ENCODE measurements at places on chromosomes 7 and 10.

DNA sequence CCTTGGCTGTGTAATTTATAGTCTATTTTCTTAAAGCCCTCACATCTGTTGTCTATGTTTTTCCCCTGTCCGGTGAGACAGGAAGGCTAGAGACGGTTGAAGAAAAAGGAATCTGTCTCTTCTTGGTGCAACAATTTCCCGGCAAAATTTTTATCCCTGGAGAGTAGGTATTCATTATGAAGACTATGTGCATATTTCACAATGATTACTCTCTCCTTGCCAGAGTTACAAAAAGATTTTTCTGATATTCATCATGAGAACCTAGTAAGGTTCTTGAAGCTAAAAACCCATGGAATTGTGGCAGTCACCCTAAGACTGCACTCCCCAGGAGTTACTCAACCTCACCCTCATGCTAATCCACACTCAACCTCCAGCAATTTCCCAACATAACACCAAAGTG is 55.0 kb upstream of the GHITM start:
- DNase-seq, result no peak

DNA sequence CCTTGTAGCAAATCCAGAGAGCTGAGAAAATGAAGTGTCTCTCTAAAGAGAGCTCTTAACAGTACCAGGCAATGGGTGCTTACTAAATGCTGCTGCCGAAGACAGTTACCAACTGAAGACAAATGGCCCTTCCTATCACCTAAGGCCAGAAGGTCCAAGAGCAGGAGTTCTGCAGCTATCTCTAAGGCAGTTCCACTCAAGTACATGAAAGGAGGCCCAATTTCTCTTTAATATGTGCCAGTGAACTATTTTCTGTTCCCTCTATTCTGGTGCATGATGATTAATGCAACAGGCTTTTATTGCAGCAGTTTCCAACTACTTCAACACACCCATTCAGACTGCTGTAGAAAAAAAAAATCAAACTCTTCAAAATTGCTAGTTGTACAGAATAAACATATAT is 122.5 kb downstream of the SLC25A13 start:
- DNase-seq, result no peak

GRCh38 chr7:105792488-105793370 is 83.7 kb downstream of the ATXN7L1 start:
- no peak for DNase-seq

DNA sequence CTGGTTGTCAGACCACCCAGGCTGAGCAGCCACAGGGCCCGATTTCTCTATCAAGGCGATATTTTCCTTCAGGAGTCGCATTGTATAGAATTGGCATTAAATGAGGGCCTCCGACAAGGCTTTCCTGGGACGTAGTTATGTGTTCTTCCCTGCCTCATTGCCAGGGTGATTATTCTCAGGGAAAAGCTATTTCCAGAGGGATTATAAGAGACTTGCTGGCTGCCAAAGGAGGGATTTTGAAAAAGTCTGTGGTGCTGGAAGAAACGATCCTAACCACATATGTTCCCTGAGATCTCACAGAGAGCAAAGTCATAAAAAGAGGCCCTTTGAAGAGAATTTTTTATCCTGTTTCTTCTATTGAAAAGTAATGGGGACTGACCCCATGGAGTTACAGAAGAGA is 27.7 kb upstream of the SDHAF3 start:
- no peak for DNase-seq

DNA sequence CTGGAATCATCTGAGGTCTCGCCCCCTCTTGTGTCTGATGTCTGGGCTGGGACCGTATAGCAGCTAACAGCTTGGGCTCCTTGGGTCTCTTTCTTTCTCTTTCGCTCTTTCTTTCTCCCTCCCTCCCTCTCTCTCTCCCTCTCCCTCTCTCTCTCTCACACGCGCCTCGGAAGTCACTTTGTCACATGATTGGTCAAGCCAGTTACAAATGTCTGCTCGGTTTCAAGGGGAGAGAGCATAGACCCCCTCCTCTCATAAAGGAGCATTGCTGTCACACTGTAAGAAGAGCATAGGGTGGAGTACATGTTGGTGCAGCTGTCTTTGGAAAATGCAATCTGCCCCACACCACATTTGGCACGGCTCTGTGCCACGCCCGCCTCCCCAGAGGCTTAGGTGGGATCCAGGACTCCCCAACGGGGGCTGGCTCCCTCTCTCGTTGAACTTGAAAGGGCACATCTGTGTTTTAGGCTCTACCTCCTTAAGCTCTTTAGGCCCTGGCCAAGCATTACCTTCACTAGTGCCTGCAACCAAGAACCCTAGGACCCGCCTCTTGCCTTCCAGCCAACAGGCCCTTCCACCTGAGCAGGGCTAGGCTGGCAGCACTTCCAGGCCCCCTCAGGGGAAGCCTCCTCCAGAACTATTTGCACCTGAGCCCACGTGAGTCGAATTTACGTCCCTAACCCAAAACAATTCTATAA is 61.9 kb upstream of the CACUL1 start:
- DNase-seq, result no peak

- DNase-seq, result no peak
Observed at GRCh38 chr7:79610748-79611304, 157.4 kb upstream of the MAGI2 start.

- no peak for DNase-seq
Observed at GRCh38 chr10:7513936-7514335, 103.1 kb upstream of the SFMBT2 start.

- no peak for DNase-seq
Observed at GRCh38 chr10:127690176-127690835, 46.7 kb upstream of the FOXI2 start.

DNA sequence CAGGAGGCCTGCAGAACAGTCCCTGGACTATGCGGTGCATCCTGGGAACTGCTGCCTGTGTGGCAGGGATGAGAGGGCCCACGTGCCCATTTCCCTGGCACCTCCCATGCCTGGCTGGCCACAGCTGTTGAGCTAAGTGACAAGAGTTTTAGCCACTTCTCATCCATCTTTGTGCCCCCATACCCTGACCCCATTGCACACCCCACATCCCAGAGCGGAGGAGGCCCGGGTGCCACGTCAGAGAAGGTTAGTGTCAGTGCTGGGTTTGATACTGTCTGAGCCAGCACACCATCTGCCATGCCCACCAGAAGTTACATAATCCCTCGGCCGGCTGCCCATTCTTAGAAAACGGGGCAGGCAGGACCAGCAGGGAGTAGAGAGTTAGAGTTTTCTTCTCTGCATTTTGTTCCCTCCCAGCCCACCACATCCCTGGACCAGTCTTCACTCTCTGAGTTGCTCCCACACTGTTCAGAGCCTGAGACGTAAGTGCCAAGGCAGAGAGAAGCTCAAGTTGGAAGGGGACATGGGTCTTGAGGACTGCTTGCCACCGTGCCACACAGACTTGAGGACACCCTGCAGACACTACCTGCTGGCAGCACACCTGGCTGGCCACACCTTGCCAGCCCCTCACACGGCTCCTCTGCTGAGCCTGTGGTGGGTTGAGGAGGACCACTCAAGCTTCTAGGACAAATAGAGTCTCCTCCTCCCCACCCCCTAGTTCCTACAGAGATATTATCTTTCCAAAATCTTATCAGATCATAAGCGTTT is 13.1 kb downstream of the UNC5B start:
- no peak for DNase-seq

- no peak for DNase-seq
Observed at GRCh38 chr10:86343761-86344160, 22.8 kb downstream of the GRID1 start.

DNA sequence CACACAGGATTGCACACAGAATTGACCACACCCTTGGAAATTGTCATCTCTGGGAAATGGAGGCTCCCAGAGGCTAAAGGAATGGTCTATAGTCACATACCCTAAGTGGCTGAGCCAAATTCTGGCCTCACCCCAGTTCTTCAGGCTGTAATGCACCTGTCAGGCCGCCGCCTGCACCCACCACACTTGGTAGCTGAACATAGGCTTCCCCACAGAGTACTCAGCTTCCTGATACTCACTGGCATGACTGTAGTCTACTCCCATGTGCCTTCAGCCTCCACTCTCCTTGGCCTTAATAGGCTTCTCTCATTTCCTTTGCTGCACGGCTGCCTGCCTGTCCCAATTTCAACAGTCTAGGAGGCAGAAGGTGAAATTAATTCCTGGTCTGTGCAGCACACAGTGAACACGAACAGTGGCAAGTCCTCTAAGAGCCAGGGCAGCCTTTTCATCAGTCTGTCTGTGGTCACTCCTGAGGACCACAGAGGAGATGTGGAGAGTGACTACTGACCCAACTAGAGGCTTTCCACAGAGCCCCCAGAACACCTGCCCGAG is 42.5 kb downstream of the NUDCD3 start:
- DNase-seq, result no peak

DNA sequence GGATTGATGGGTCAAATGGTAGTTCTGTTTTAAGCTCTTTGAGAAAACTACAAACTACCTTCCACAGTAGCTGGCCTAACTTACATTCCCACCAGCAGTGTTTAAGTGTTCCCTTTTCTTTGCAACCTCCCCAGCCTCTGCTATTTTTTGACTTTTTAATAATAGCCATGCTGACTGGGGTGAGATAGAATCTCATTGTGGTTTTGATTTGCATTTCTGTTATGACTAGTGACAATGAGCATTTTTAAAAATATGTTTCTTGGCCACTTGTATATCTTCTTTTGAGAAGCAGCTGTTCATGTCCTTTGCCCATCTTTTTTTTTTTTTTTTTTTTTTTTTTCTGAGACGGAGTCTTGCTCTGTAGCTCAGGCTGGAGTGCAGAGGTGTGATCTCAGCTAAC is 155.2 kb upstream of the BMPER start:
- DNase-seq, result no peak

GRCh38 chr7:31465285-31465684 is 48.6 kb upstream of the ITPRID1 start:
- no peak for DNase-seq

- no peak for DNase-seq
Observed at GRCh38 chr7:7857143-7857583, 111.4 kb upstream of the GLCCI1 start.

Data from left cardiac atrium (tissue), 4 donors.